Hematopoietic multipotent progenitor cell treated with erythropoietin and hydrocortisone succinate and interleukin-3 and kit ligand, for 8 days (in vitro differentiated cells): ENCODE measurements at places on chromosomes 5 and 9.

GRCh38 chr9:7906783-7907550, 107.4 kb upstream of the DMAC1 start:
- DNase-seq, result no peak

GRCh38 chr9:128484686-128485413, 19.7 kb upstream of the GLE1 start:
- no peak for DNase-seq

DNA sequence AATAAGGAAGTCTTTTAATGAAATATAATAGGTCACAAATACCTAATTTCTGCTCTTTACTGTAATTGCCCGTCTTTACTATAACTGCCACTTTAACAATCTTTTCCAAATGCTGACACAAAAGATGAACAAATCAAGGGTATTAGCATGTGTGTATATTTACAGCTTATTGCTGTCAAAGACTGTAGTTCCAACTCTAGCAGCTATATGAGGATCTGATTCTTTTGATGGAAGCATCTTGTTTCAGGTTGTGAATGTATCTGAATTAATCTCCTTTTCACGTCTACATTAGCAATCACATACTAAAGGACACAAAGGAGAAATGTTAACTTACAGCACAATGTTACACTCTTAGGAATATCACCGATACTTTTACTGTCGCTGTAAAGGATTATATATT, 27.9 kb downstream of the RFX3 start:
- DNase-seq, result no peak

DNA sequence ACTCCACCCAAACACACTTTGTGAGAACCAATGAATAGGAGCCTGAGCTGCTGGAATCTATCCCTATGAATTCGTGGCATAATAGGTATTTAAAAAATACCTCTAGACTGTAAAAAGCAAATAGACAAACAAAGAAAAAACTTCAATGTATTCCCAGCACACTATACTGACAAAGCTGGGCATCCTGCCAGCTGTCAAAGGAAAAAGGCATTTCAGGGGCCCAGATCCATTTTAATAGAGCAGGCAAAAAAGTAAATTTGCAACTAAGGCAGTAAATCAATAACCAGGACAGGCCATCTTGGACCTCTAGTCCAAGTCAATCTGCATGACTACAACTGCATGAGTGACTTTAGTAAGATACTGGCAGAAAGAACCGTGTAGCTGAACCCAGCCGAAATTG, 25.6 kb upstream of the LARP1 start:
- no peak for DNase-seq

DNA sequence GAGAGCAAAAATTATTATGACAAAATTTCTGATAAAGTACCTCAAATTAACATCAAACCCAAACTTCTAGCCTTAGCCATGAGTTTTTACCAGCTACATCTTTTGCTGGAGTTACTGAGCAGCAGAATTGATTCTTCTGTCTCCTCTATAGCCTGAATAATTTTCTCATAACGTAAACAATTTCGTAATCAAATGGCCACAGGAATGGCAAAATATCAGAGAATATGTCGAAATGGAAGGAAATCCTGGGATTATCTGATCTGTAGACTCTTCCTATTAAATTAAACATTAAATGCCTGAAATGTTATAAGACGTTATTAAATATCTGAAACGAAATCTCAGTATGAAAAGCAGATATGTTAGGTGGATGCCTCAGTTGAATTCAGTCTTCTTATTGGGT, 41.1 kb downstream of the LURAP1L start:
- DNase-seq, result no peak

DNA sequence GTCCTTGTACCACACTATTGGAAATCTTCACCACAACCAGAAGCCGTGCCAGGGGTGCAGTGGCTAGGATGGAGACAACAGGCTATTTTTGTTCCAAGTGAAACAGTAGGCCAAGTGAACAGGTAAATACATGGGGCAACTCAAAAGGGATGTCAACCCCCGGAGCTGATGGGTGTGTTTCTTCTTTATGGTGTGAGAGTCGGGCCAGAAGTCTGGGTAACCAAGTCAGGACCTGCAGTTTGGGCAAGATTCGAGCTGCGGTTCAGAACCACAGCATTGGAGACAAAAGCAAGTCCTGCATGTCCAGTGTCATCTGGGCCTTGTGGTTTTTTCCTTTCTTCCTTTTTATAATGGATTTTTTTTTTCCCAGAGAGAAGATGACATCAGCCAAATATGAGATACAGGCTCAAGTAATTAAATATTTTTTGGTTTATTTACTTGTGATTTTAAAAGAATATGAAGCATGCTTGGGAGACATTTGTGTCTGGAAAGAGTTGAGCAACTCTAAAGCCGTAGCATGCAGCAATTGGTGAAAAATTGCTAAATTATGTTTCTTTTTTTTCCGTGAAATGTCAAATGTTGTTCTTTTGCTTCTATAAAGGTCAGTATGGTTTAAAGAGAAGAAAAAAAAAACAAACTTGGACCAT, 261.6 kb downstream of the ARRDC3 start:
- DNase-seq, result no peak

DNA sequence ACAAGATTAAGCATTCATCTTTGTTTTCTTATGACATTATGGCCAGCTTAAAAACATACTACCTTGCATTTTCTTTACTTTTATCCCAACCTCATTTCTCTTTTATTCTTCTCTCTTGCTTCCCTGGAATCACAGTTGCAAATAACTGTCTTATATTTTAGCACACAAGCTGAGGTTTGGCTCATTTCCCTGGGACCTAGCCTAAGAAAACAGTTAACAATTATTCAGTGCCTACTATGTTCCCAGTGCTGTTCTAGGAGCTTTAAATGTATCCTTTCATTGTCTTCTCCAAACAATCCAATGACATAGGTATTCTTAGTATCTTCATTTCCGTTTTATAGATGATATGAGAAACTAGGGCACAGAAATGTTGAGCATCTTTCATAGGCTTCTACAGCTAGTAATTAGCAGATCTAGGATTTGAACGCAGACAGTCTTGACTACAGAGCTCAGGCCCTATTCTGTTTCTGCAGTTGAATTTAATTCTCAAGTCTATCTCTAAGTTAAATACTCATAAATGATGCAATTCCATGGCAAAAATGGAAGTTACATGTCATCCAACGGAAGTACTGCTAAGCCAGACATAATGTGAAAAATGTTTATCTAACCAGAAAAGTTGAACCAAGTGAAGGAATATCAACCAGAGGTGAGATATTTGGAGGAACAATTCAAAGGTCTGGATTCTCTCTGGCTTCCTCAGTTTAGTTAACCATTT, 52.3 kb upstream of the MTAP start:
- DNase-seq, result no peak

DNA sequence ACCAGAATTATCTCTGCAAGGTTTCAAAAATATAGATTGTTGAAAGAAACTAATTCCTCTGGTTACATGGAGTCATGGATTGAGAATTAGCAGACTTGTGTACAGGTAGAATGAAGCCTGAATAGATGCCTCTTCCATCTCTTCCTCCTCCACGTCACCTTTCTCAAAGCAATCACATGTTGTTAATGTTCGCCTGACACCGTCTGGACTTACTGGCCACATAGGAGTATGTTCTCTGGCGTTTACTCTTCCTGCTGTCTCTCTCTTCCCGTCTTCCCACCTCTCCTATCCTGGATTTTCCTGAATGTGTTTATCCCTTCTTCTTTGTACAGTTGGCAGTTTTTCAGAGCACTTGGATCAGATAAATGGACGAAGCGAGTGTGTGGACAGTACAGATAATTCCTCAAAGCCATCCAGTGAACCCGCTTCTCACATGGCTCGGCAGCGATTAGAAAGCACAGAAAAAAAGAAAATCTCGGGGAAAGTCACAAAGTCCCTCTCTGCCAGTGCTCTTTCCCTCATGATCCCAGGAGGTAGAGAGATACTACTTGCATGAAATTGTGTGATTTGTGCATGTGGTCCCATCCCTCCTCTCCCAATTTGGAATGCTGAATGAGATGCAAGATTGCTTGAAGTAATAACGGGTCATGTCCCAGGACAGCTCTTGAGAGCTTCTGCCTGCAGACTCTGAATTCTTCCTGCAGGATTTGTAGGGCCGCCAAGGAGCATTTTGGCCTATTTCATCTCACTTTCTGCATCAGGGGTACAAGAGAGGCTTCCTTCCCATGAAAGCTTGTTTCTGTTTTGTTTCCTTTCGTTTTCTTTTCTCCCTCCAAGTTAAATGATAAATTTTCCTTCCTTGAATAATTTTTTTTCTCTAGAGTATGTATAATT, 47.3 kb downstream of the CD180 start:
- DNase-seq, result no peak

DNA sequence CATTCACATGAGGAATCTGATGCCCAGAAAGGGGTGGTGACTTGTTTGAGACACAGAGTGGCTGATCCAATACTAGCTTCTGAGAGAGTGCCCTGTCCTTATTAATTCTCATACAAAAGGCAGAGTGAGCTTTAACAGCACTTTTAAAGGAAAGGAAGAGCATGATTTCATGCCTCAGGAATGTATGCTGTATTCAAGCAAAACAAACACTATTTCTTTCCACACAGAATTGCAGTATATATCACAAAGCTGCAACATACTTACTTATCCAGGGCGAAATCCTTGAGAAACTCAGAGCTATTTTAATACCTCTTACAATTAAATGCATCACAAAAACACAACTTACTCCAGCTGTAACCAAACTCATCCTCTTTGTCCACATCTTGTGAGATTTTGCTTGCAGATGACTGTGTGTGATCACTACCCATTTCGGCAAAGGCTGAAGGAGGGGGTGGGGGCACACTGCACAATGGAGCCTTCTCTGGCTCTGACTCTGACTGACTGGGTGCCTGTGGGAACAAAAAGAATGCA, 139.8 kb downstream of the MPDZ start:
- no peak for DNase-seq

- DNase-seq, result peak; percentile 18
These were observed 20.8 kb upstream of the ADRB2 start for GRCh38 chr5:148805326-148806290.

- DNase-seq, result no peak
These were observed 19.4 kb upstream of the NOTCH1 start for GRCh38 chr9:136565086-136565714.

DNA sequence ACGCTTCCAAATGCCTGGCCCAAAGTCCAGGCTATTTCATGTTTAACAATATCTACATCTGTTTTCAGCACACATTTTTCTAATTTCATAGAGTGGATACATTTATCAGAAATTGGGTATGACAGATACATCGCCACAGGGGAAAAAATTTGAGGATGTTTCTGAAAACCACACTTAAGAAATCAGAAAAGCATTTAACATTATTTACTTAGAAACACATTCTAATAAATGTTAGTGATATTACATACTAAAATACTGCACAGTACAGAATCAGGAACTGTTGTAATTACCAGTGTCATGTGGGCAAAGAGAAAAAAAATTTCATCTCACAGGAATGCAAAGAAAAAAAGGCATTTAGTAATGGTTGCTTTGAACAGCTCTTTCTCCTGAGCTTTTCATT, 310.5 kb upstream of the KIF2A start:
- DNase-seq, result no peak

- no peak for DNase-seq
These were observed 147.5 kb downstream of the MPDZ start for GRCh38 chr9:13131991-13132390.

DNA sequence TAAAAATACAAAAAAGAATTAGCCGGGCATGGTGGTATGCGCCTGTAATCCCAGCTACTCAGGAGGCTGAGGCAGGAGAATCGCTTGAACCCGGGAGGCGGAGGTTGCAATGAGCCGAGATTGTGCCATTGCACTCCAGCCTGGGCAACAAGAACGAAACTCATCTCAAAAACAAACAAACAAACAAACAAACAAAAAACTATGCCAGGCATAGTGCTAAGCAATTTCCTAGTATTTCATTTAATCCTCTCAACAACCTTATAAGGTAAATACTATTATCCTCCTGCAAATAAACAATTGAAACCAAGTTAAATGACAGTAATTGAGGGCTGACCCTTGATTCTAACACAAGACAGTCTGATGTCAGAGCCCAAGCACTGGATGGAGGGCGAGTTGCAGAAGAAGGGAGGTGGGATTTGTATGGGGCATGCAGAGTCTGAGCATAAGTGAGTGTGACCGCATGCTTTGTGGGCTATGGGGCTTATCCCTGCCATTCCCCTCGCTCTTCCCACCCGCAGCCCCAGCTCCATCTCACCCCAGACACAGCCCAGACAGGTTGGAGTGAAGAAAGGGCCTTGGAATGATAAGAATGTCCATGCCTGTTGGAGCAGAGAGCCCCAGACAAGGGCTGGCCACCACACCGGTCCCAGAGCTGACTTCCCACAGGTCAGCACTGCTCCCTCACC, 24.3 kb upstream of the RPS14 start:
- no peak for DNase-seq

DNA sequence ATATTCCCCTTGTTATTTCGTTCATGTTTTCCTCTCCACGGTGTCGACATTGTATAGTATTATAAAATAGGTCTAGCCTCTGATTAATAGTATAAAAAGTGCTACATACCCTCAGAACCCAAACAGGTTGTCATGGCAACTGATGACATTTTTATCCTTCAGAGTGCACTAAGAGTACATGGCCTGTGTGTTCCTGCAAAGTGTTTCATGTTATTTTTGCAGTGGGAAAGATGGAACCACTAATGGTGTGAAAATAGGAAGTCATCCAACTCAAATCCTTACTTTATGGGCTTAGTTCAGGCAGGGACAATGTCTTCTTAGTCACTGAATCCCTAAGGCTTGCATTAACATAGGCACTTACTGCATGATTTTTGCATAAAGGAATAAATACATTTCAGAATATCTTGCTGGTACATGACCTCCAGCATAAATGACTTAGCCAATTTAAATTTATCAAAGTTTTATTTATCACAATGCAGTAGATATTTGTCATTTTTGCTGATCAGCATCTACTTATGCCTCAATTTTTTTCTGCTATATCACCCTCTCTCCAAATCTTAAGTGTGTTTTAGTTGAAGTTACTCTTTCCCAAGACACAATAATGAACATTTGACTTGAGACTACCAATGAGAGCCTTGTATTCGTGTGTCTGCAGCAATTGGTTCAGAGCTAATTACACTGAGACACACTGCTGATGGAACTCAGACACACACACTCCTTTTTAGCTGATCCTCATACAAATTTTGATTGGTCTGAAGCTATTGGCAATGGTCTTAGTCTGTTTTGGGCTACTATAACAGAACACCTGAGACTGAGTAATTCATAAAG, 243.7 kb downstream of the KCTD16 start:
- DNase-seq, result no peak

DNA sequence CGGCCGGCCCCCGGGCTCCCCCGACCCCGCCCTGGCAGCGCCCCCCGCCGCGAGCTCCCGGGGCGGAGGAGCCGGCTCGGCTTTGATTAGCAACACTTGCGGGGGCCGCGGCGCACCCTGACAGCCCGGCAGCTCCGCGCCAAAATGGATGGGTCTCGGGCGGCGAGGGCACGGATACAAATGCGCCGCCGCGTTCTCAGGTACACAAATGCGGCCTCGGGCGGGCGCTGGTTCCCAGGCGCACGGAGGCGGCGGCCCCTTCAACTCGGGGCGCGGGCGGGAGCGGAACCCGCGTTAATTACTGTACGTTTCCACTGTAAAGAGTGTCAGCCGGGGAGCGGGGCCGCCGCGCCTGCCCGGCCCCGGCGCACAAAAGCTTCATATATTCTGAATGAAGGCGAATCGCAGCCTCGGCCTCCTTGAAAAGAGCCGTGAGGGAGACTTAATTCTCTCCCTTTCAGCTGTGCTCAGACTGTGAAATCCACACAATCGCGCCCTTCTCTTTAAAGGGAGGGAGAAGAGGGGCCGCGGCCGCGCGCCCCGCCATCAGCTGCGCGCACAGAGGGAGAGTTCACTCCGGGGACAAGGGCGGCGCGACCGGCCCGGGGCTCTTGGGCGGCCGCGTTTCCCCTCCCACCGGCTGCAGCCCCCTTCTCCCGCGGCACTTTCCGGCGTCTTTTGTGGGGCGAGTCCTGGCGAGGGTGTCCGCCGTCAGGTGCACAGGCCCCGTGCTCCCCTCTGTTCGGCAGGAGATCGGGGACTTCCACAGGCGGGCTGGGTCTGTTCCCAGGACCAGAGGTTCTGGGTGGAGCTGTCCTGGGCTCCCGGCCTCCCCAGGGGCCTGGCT, 27.0 kb downstream of the MSX2 start:
- DNase-seq, result no peak
